Activated B cell treated with CpG ODN at 0.5 μM for 24 hours (primary cell): ENCODE measurements at places on chromosomes 1 and 21.

DNA sequence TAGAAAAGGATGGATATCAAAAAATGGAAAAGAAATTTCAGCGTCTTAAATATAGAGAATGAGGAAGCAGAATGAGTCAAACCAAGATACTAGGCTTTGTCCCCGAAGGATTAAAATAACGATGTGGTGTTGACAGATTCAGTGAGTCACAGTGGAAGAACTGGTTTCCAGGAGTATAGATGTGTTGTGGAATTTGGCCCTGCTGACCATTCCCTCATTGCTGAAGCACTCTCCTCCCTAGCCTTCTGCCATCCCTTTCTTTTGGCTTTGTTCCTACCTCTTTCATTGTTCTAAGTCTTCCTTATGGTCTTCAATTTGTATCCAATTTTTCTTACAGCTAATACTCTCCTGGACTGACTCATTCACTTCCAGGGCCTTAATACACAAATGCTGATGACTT, 23.1 kb upstream of the USP25 start:
- DNase-seq = no peak

DNA sequence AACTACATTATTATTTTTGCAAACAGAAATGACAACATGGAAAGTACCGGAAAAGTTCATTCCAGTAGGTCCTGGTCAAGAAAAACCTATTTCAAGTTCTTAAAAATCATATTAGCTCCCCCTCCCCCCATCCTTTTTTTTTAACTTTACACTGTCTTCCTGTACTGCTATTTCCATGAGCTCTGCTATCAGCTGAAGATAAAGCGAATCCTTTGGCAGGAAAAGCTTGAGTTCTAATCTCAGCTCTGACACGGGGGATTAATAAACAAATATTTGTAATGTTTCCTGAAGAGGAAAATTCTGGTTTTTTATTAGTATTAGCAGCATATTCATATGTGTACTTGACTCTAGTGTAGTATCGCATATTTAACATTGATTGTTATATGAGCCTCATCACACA, 190.7 kb upstream of the ESRRG start:
- DNase-seq = no peak

DNA sequence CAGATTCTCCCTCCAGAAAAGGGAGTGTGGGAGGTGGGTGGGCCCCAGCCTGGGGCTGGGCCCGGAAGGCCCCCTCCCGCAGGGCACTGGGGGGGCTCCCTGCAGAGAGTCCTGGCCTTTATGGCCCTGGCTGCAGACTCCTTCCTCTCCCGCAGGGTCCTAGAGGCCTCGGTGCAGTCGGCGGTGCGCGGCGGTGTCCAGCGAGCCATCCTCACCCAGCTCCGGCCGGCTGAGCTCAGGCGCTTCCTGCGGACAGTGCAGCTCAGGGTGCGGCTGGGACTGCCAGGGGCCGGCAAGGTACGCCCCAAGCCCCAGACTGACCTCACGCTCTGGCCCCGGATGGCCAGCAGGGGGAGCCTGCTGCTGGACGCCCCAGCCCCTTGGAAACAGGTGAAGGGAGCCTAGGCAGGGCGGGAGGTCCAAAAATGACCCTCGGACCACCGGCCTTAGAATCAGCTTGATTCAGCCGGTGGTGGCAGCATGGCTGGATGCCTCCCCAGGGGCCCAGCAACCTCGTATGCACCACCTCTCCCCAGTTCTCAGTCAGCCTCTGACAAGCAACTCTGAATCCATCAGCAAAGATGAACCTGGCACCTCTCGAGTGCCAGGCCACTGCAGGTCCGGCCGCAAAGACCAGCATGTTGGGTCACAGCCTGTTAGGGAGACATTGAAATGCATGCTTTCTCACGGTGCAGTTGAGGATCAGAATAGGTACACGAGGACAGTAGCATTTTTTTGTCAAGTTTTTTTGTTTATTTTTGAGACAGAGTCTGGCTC, 20.6 kb downstream of the MTHFR start:
- DNase-seq = peak; percentile 55

DNA sequence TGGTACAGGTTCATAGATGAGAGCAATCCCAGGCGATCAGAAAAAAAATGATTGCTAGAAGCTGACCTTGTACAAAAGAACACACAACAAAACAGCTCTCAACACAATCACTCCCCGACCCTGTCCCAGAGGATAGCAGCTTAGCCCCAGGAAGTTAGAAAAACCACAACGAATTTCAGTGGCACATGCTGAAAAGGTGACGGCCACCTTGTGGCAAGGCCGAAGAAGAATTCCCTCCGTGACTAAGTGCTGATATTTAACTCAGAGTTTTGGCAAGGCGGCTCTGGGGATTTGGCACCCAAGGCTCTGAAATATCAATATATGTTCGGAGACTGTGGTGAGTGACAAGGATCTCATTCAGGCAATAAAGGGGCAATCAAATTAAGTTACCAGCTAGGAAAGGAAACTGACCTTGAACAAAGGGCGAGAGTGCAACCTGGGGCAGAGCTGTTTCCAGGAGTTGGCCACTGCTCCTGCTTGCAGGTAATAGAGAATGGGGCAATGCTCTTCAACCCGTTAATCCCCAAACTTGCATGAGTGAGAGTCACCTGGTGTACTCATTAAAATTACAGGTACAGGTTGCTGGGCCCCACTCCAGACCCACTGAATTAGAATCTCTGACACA, 96.2 kb downstream of the BEND5 start:
- no peak for DNase-seq

DNA sequence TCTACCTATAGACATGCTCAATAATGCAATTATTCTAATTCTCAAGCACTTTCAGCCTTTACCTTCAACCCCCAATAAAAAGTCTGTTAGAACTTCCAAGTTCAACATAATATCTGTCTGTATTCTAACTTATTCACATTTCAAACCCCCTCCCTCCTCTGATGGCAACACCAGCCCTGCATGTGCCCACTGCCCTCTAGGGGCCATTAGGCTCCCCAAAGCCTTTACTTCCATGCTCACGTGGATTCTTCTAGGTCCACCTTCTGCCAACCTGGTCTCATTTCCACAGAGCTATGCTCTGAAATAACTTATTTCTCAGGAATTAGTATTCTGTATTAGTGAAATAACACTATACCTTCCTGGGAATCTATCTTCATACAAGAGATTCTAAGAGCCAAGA, 22.2 kb upstream of the KPRP start:
- no peak for DNase-seq

- no peak for DNase-seq
These were observed 205.6 kb downstream of the RHOU start for GRCh38 chr1:228940926-228941325.

DNA sequence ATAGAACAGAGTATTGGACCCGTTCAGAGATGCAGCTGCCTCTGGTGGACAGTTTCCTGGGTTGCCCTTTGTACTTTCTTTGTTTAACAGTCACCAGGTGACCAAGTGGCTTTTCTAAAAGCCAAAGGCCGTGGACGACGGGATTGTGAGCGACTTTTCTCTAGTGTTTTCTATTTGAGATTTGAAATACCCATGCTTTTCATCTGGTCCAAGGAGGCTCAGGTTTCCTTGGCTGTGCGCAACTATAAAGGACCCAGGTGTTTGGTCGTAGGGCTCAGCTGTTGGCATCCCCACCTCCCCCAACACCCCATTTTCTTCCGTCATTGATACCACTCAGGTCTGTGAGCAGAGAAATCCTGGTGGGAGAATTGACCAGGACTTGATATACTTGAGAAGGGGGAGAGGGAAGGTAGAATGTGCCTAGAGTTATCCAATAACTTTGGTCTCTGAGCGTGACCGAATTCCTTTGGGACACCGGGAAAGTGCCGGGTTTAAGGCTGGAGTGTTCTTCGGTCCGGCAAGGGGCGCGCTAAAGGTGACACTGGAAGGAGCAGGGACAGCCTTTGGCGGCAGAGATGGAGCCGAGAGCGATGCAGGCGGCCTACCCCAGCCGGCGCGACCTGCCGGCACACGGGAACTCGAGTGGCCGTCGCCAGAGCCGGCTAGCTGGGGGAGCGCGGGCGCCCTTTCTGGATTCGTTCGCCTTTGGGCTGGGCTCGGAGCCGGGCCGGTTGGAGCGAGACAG, 83.4 kb upstream of the BMP8A start:
- no peak for DNase-seq
